ENCODE measurements at places on chromosomes 1 and 21.

DNA sequence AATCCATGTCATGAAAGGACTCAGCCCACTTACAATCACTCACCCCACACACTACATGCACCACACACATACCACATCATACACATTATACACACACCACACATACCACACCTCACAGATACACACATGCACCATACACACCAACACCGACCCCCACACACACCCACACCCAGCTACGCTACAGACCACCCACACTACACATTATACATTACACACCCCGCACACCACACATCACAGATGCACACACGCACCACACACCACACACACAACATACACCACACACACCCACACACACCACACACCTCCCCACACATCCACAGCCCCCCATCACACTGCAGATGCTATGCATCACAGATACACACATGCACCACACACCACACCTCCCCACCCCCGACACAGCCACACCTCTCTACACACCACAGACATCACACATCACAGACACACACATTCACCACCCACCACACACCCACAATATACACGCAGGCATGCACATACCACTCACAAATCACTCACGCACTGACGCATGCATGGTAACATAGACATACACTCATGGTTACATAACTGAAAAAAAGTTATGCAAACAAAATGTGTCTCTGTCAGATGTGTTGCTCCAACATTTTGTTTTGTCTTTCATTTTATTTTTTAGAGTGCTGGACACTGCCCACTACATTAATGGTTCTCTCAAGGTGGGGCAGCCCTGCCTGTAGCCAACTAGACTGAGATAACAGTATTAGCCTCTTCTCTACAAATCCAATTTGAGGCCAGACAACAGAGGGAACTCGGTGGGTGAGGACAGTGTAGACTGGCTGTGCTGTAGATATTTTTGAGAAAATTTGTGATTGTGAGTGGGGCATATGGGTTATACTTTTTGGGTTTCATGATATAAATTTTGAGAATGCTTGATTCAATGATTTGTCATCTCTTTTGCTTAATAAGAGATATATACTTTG is 15.2 kb upstream of the PGBD2 start:
- no peak for DNase-seq

- no peak for DNase-seq
Observed at GRCh38 chr21:30168086-30168485, 1.5 kb upstream of the CLDN17 start.

DNA sequence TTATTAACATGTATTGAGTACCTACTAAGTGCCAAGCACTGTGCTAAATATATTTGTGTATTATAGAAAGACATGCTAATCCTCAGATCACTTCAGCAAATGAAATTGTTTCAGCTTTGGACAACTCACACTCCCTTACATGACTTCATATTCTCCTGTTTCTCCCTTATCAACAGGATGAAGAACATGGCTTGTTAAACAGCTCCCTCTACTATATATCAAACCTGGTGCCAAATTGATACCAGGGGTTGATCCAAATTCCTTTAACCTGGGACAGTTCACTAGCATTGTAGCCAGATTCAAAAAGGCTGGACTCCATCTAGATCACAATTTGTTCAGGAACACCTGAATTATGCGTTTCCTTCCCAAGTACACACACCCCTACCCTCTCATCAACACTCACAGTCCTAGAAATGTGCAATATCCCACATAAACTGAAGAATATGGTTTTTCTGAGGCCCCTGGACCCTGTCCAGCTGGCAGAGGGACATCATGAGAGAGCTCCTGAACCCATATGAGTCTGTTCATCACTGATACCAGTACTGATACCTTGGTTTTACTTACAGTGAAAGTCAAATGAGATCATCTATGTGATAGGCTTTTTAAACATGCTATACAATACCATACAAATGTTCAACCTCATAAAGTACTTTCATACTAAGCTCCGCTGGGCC is 47.0 kb upstream of the PALMD start:
- DNase-seq, result no peak

DNA sequence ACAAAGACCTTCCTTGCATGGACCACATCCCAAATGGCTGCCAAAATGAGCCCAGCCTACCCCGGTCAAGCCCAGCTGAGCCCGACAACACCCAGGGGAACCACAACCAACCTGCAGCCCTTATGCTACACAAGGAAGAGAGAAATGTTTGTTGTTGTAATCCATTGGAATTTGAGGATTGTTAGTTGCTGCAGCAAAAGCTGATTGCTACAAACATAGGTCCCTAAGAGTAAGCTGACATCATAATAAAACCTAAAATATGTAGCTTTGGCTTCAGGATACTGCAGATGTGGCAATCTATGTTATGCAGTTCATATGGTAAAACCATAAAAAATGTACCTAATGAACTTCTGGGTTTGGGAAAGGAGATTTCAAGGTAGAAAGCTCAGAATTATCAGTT is 65.5 kb upstream of the DNAH14 start:
- no peak for DNase-seq

GRCh38 chr1:155657463-155657862 is 31.1 kb downstream of the YY1AP1 start:
- no peak for DNase-seq

DNA sequence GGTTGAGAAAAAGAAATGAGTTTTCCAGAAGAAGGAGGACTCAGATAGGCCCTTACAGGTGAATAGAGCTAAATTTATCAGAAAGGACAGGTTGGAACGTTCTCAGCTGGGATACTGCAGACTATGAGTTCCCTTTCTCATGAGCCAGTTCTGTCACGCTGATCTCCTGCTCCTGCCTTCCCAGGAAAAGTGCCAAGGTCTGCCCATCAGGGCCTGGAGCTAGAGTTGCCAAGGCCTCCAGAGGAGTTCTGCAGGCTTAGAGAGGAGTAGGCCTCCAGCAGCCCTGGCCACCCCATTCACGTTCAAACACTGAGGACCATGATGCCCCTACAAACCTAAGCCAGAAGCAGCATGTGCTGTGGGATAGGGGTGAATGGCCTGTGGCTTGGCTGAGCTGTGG is 126.8 kb upstream of the TNR start:
- no peak for DNase-seq

DNA sequence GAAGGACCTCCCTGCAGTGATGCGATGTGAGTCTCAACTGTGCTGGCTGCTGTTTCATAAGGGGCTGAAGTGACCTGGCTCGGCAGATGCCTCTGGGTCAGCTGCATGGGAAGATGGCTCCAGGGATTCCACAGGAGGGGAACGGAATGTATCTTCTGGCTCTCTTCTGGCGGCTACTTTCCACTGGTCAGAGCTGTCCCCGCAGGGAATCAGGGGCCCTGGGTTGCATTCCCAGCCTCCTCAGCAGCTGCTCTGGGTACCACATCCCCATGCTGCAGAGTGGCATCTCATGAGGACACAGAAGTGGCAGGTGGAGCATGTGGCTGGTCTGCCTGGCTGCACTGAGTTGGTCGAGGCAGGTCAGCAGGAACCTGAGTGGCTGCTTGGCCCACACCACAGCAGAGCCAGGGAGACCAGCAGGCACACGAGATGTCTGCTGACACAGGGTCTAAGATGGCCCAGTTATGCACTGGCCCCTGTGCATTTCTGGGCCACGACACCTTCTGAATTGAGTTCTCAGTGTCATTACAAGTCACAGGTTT is 42.8 kb downstream of the POFUT2 start:
- DNase-seq, result no peak

GRCh38 chr1:20884513-20884912 is 97.4 kb upstream of the HP1BP3 start:
- DNase-seq, result no peak

DNA sequence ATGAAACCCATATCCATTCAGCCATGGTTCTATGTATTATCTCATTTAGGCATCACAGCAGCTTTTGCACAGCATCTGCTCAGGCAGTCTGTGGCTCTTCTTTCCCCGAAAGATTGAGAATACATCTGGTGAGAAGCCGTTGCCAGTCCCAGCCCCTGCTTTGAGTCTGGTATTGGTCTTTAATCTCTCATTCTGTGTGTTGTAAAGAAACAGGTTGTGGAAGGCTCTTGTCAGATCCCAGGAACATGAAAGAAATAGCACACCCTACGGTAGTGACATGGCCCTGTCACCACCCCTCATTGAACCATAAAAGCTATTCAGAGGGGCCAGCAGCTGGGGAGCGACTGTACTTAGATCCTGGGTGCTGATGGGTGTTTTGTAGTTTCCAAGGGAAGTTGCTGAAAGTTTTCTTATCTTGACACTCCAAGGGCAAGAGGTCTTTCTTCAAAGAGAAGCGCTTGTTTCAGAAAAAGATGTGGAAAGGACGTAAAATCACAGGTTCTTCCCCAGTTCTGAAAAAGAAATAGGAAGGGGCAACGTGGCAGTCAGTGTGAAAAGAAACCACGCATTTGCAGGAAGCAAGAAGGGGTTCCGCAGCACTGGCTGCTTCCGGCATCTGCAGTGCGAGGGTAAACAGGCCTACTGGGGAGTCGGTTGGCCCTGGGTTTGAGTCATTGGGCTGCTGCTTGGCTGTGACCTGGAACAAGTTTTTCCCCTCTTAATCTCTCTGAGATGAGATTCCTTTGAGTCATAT is 145.0 kb downstream of the DHRS3 start:
- peak; percentile 36 for DNase-seq

DNA sequence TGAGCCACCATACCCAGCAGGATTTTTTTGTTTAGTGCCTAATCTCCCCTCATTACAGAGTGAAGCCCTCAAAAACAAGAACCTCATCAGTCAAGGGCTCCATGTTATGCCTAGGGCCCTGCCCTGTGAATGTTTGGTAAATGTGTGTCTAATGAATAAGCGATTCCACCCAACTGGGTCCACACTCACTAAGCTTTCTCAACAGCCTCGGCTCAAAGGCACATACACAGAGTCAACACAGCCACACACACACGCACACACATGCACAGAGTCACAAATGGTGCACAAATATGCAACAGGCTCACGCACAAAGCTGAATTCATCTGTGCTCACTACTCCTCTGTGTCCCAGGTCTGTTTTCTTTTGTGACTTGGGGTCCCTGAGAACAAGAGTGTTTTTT is 11.7 kb upstream of the SYNC start:
- DNase-seq, result no peak

GRCh38 chr1:111592389-111593361 is 26.9 kb upstream of the RAP1A start:
- peak; percentile 55 for DNase-seq

DNA sequence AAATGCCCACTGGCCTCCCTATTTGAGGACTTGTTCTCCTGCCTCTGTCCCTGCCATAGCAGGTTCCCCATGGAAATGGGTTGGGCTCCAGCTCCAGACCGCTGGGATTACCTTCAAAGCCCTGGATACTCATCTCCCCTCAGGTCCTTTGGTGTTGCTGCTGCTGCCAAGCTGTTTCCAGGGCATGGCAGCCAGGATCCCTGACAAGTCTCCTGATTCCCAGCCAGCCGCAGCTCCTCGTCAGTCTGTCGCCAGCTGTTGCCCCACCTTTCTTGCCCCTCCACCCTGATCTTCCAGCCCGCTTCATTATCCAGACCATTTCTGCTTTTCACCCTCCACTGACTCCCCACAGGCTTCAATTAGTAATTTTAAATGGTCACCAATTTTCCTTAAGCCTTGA is 68.3 kb upstream of the KCND3 start:
- DNase-seq, result no peak

- DNase-seq, result no peak
Observed at GRCh38 chr21:35911412-35912191, 148.7 kb downstream of the SETD4 start.

GRCh38 chr1:95353194-95353593 is 119.2 kb downstream of the RWDD3 start:
- no peak for DNase-seq

DNA sequence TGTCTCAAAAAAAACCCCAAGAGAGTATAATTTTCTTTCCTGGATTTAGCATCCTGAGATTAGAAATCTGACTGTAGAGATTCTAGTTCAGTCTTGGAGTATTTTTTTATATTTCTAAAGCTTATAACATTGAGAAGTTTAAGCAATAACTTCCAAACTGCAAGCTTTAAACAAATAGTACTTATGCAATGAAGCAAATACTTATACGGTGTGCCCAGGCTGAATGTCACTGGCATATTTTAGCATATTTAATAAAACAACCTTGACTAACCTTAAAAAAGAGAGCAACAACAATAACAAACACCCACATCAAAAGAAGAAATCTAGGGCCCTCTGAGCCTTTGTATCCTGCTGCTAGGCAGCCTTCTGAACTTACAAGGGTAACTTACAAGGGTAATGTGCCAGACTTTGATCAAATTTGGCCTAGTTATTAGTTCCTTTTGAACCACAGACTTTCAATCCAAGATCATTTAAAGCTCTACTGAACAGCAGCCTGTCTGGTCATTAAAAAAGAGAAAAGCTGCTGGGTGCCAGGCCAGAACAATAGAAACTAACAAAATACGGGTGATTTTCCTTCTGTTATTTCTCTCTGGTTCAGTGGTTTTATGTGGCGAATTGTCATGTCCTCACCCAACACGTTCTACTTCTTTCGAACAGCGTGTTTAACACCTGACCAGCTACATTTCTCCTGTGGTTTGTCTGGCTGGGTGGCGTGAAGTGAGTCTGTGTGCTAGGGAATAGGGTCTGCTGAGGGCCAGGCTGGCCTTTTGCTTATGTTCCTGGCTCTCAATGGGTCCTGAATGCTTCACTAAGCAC is 16.2 kb downstream of the MTOR start:
- DNase-seq, result no peak

DNA sequence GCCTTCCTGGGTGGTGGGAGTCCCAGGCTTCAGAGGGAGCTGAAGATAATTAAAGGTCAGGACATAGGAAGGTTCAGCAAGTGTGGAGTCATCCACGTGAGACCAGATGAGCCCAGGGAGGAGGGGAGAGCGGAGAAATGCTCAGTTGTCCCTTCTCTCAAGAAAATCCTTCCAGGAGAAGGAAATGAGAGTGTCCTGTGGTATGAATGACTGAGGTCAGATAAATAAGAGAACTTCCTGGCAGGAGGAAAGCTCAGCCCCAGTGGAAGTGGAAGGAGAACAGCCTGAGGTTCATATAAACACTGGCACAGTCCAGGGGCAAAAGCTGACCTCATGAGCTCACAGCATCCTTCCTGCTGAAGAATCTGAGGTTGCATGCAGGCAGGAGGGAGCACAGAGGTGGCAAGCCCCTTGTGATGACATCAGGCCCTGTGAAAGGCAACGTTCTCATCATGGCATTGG is 97.6 kb downstream of the NAV1 start:
- no peak for DNase-seq

DNA sequence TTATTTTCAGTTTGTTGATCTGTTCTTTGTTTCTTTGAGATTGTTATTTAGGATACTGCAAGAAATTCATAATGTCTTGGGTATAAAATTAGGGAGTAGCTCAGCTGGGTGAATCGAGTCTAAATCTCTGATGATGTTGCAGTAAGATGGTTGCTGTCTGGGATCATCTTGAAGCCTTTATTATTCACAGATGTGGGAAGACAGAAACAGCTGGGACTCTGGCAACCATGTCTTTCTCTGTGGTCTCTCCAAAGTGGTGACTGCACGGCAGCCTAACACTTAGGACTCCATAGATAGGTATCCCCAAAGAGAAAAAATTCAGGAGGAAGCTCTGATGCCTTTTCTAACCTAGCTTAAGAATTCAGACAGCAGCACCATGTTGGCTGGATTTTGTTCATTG is 52.7 kb downstream of the RAP1A start:
- no peak for DNase-seq

All from activated naive CD4-positive, alpha-beta T cell (primary cell).